Fibroblast of mammary gland (primary cell): ENCODE measurements at places on chromosomes 4 and X.

DNA sequence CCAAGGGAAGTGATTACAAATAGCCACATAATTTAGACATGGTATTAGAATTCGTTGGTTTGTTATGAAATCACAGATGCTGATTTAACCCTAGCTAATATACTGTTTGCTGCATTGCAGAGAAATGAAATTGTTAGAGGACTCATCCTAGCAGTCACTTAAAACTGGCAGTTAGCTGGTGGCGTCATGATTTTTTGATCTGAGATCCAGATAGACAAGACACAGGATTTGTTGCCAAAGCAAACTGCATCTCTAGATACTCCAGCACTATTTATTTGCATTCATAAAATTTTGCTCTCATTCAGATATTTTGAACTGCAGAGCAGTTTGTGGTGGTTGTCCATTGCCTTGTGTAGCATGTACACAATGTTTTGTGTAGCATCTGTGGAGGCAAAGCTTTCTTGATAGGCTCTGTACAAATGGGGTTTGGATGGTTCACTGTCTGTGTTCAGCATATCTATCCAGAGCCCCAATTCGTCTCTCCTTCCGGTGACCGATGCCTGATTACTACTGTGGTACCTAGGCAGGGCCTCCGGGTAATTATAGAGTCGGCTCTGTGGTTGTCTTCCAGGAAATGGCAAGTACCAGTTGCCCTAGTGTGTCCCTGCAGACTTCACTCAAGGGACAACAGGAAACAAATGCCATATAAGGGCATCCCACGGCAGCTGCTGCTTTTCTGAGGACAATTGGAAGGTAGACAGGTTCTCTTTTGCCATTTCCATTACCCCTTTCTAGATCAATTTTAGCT, 30.1 kb upstream of the SPARCL1 start:
- no peak for DNase-seq

DNA sequence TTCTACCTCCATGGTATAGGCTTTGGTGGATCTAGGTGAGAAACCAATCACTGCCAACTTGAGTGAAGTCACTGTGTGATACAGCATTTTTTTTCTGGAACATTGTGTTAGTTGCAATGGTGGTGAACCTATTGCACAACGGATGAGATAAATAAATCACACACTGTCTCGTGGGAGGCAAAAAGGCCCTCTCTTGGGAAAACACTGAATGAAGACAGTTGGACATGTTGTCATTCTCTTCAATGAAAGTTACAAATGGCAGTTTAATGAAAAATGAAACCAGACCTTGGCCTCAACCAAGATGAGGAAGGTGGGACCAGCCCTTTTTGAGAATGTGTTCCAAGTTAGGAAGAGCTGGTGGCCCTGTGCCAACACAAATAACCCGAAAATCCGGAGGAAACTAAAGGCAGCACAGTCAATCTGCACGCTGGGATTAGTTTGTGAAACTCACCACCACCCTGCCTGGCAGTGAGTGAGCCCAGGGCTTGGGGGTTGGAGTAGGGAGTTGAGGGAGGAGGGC, 5.4 kb upstream of the ADGRG2 start:
- peak; percentile 87 for DNase-seq

DNA sequence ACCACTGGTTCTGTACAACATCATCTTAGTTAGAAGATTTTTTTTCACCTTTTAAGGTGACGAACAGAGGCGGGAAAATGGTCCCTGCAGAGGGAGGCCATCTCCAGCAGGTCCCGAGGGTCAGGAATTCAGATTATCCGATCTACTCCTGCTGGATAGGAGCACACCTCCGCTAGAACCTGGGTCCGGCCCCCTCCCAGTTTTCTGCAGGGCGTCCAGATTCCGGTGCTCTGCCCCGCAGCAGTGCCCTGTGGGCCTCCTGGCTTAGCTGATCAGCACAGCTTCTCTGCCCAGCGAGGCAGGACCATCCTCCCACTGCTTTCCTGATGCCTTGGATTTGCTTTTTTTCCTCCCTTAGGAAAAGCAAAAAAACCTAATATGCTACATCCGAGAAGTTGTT, 2.3 kb downstream of the TBL1X start:
- no peak for DNase-seq

DNA sequence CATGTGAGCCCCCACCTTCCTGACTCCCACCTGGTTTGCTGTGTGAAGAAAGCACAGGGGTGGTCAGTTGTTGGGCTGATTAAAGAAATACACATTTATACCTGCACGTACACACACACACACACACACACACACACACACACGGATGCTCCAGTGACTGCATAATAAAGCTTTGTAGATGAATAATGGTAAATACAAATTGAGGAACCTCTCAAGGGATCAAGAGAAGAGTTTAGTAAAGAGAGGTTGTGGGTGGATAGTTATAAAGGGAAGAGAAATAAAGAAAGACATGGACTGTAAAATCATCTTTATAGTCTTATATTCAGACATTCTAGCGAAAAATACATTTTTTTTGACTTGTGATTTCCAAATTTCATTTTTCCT, 144.1 kb downstream of the MGST2 start:
- DNase-seq, result no peak

- DNase-seq, result peak; percentile 66
Measured at GRCh38 chr4:33837043-33837838, 2407.1 kb downstream of the ARAP2 start.

DNA sequence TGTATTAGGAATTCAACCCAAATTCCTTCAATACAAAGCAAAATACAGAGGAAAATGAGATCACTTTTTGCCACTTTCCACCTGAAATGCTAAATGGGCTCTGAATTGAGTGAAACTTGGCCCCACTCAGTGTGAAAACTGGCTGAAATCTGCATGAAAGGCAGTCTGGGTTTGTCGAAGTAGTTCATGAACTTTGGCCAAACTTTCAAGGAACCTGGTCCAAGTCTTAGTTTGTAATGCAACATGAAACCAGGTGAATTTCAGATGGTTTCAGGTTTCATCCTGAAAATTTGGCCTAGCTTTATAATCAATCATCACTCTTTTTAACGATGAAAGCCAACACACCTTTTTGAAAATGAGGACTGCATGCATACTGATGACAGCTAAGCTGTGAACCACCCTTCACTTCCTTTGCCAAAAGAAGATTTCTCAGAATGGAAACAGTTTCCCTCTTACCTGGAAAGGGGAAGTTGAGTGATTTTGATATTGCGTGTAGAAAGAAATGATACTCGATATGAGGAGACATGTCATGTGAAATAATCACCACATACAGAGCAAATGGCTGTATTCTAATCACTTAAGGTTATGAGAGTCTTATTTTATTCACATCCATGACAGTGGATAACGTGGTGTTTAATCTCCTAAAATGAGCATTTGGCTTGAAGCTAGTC, 209.9 kb upstream of the ETNPPL start:
- no peak for DNase-seq
